ENCODE measurements at places on chromosomes 16 and 17.

DNA sequence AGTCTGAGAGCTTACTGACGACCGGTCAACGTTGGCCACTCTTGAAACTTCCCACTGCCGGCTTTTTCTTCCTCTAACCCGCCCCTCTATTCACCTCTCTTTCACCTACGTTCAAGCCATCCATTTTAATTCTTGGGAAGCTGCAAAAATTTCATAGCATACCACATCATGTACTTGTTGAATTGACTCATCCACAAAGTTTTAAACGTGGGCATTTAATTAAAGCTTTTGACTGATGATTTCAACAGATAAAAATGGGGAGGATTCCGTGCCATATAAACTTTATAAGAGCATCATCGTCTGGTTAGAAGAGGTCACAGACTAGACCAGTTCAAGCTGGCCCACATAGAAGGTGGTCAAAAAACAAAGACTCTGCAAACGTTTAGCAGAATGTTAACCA is 22.5 kb downstream of the VPS53 start:
- no peak for DNase-seq

DNA sequence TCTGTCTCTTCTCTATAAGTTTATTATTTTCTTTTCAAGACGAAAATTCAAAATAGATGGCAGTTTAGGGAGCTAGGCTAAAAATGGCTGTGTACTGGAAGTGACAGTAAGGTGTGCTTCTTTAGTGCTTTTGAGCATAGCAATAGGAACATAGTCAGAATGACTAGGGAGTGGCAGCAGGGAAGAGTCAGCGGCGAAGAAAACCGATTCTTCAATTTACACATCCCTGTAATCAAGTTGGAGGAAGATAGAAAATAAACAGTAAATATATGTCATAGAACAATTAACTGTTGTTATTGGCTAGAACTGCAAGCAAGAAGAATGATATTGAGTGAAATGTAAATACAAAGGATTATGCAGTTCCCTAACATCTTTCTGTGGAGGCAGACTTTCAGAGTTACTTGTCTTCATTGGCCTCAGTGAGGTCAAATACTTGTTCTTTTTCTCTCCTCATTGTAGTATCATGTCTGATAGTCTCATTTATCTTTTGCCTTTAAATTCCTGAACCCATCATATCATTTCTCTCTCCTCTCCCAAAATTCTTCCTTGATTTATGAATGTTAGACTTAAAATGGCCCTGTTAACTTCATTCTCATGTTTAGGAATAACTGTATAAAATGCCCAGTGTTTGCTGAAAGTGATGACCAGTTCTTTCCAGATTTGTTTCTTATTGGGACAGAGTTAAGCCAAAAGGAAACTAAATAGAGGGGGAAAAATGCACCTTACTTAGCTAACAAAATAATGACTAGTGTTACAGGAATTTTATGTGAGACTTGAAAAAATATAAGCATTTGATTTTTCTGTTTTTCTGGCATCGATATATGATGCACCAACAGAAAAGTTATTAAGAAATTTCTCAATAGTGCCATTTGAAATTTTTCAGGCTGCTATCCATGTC is 211.4 kb downstream of the BCAS3 start:
- DNase-seq: no peak

DNA sequence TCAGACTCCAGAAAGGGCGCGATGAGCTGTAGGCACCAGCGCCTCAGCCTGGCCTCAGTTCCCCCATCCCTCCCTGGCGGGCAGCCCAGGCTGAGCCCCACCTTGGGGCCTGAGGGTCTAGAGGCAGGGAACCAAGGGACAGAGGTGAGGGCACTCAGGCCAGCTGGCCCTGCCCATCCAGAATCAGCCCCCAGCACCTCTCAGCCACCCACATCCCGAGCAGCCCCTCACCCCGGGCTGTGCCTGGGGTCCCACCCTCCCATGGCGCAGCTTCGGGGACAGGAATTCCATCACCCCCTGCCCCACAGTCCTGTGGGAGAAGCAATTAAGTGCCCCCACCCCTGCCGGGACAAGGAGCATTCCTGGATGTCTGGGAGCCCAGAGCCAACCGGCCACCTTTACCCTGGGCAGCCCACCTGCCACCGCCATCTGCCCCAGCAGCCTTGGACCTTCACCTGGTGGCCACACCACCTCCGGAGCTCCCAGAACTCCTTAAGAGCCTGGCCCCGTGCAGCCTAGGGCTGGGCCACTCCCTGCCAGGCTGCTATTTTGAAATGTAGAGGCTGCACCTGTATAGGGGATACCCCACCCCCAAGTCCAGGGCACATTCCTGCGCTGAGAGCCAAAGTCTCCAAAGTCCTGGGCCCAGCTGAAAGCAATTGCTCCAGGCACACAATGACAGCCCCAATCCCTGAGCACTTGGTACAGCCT is 33.7 kb upstream of the PVALEF start:
- no peak for DNase-seq

DNA sequence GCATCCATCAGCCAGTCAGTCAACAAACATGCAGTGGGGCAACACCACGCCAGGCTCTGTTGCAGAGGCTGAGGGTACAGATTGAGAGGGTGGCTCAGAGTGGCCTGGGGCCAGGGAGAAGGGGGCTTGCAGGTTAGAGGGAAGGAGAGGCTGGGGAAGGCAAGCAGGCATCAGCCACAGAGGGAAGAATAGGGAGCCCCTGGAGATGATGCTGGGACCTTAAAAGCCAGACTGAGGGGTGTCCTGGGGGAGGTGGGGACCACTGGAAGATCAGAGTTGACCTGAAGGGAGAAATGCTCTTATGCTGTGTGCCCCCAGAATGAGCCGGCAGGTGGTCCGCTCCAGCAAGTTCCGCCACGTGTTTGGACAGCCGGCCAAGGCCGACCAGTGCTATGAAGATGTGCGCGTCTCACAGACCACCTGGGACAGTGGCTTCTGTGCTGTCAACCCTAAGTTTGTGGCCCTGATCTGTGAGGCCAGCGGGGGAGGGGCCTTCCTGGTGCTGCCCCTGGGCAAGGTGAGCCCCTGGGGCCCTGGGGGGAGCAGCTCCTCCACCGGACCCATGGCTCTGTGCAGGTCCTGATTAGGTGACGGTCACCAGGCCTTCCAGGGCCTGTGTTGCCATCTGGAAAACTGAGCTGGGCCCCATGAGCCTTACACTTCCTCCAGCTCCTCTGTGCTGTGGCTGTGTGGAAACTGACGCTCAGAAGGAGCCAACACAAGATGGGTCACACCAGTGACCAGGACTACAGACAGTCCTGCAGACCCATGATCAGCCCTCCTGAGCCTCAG is 1.7 kb downstream of the CORO1A start:
- DNase-seq: no peak

DNA sequence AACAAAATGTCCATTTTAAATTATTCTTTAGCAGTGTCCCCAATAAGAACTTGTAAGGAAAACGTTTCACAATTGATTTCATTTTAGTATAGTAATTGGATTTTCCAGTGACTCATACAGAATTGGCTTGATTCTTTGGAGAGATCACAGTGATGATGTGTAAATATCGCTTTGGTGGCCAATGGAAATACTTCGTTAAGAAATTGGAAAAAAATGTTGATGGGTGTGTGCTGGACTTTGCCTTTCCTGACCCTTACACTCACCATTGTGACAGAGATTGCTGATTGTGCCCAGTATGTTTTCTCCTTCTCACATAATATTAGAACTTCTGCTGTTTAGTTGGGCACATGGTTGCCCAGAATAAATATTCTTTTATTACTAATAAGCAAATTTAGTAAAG is 7.4 kb upstream of the EFCAB13 start:
- no peak for DNase-seq

All from endodermal cell (in vitro differentiated cells).